ENCODE measurements at places on chromosomes 1 and 21. TPM values are rescaled to one million over a fixed set of nuclear protein-coding genes. Genes with fewer than 3 reads are reported as not detected.

ADORA3 gene
- total RNA-seq, result not detected

KCNJ9 gene
- total RNA-seq, result not detected

TEDDM1 gene
- total RNA-seq, result not detected

KCNN3 gene
- total RNA-seq, result 0.32 TPM

TAL1 gene
- under 0.01 TPM for total RNA-seq

PMVK gene
- total RNA-seq, result 4.4 TPM

PLA2G2F gene
- total RNA-seq, result not detected

TBX15 gene
- not detected for total RNA-seq

DFFB gene
- 10.5 TPM for total RNA-seq

FCGR3B gene
- not detected for total RNA-seq

OR2L8 gene
- total RNA-seq, result not detected

NEXN gene
- 19.3 TPM for total RNA-seq

PCP4 gene
- total RNA-seq, result not detected

TRIM17 gene
- total RNA-seq, result under 0.01 TPM

RRP1 gene
- 13.7 TPM for total RNA-seq

MPL gene
- total RNA-seq, result not detected

LIPI gene
- total RNA-seq, result not detected

DMBX1 gene
- not detected for total RNA-seq
